ENCODE measurements at places on chromosomes 6 and 20.

- peak; percentile 70 for DNase-seq
Observed at GRCh38 chr6:107657755-107658461, 166.2 kb downstream of the SCML4 start.

GRCh38 chr6:34049395-34050342, 96.2 kb downstream of the GRM4 start:
- DNase-seq: no peak

DNA sequence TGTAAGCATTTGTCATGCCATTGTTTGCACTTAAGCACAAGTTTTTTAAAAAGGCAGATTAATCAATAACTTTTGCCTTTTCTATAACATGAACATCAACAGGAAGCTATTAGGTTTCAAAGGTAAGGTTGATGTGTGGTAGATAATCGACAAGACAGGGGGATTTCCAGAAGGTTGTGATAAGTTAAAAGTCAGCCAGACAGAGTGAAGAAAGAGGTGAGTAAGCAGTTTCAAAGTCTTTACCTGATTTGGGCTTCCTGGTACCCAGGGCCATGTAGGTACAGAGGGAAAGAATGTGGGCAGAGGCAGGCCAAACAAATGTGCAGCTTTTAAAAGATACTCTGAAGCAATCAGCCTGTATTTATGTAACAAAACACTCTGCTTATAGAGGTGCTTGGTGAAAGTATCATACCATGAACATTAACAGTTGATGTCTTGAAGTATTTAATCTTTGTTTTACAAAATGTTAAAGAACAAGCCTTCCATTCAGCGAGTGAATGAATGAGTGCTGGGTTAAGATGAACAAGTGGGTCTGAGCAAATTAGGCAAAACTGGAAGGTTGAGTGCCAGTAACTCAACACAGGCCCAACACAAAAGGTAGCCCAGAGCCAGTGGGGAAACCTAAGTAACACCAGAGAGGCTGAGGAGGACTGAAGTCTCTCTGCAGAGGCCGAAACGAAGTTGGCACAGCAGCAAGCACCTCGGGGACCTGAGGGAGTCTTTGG, 60.2 kb downstream of the LRRC1 start:
- no peak for DNase-seq

GRCh38 chr6:137970368-137970767, 103.3 kb downstream of the TNFAIP3 start:
- DNase-seq: no peak
